ENCODE measurements at places on chromosomes 13 and 19.

DNA sequence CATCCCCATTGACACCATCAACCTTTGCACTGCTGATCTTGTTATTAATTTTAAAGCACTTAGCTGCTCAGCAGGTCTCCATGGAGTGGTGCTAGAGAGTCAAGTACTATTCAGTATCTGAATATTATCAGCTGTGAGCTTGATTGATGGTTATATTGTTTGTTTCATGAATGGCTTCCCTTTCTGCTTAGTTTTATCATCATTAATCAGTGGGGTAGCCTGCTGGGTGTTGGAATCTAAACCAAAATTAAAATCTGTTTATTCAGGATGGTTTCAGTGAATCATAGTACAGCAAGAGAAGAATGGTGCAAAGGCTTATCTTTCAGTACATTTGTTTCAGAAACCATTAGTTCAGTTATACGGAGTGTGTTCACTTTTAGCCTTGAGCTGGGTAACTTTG lies 42.5 kb upstream of the SCEL start:
- no peak for DNase-seq

DNA sequence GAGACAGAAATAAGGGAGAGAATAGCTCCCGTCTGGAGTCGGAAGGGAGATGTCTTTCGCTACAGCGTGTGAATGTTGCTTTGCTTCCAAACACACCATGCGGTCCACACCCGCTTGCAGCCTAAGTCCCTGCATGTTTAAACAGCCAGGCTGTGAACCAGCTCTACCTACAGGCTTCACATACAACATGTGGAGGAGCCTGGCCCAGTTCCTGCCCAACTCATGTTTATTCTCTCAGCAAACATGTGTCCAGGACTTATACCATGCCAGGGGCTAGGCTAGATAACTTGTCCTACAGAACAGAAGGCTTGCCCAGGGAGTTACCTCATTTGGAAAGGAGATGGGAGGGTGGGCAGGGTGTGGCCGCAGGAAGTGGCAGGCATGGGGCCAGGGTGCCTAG lies 181.5 kb downstream of the FOXO1 start:
- DNase-seq = peak; percentile 38

DNA sequence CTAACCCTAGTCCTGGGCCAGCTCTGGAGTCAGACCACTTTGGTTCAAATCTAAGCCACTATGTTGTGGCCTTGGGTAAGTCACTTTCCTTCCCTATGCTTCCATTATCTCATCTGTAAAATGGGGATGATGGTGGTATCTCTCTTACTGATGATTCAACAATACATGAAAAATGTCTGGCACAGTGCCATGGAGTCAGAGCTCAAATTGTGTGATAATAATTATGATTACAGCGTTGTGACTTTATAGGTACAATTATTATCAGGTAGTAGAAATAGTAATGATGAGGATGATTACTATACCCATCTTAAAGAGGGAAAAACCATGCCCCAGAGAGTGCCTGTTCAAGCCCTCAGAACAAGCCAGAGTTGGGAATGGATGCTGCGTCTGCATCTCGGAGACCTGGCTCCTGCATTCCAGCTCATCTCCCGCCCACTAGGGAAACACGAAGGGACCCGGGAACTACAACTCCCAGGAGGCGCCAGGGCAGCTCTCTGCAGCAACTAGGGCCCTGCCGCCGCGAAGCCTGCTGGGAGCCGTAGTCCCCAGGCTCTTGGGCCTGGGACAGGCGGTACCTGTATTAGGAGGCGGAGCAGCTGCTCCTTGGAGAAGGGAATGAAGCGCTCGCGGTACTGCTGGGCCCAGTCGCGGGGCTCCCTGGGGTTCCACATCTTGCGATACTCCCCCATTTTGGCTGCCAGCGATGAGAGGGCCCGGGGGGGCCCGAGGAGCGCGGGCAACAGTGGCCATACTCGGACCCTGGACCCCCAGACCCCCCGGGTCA lies 832 bp downstream of the TMEM143 start:
- DNase-seq = peak; percentile 86

GRCh38 chr19:4447327-4448146 lies 10.1 kb downstream of the UBXN6 start:
- no peak for DNase-seq

DNA sequence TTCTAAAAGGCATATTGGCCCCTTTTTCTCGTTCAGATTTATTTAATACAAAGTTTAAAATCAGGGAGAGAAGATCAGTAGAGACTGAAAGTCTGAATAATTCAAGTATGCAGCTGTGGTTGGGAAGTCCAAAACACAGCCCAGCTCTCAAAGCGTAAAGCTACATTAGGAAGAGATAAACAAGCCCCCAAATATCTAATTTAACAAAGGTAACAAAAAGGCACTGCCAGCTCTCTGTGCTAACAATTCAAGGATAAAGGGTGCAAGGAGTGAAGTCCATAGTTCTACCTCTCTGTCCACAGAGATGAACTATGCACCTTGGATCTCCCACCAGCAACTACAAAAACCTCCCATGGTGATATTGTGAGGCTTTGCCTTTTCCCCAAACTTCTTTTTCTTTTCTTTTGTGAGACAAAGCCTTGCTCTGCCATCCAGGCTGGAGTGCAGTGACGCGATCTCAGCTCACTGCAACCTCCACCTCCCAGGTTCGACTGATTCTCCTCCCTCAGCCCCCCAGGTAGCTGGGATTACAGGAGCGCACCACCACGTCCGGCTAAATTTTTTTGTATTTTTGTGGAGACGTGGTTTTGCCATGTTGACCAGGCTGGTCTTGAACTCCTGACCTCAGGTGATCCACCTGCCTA lies 104.4 kb downstream of the LHFPL6 start:
- DNase-seq = no peak

DNA sequence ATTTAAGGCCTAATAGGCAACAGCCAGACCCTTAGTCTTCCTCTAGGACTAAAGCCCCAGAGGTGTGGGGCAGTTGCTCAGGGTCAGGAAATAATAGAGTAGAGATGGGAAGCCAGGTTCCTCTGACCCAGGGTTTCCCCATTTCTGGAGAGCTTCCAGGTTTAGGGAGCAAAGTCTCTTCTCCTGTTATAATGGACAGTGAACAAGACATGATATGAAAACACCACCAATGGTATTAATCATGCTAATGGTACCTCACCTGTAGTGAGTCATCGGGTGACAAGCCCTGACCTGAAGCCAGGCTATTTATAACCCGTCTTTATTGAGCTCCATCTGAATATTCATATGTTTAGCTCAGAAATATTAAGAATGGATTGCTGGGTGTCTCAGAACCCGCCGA lies 24.6 kb downstream of the BICRA start:
- DNase-seq = no peak

DNA sequence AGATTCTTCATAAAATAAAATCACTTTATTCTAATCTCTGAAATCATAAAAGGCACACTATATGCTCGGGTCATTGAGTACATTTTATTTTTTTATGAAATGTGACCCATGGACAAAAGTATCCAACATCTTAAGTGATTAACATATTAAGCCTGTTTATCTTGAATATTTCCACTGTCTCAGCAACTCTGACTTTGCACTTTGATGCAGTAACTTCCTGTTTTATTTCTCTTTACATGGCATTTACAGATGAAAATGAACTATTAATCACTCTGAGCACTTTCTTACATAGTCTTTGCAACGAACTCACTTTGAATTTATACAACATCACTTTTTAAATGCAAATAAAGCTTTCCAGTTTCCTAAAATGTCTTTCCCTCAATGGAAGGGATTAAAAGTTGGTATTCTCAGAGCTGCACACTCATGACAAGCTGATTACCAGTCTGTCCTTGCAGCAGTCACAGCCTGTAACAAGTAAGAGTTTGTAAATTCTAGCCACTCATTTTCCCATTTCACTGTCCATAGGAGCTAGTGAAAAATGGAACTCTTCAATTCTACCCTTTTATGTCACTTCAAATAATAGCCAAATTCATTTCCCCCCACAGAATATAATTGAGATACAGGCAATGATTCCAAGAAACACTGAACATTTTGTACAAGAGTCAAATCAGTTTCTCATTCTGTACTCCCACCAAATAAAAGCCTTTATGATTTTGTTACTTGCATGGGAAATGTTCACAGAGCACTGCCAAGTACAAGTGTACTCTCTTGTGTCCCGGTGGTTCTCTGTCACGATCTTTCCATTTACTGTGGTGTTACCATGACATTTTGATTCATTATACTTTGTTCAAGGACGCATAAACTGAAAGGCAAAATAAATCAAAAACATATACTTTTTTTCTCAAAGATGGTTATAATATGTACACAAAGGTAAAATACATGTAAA lies 1968.9 kb downstream of the PCDH9 start:
- DNase-seq = no peak

All from activated naive CD8-positive, alpha-beta T cell treated with anti-CD3 and anti-CD28 coated beads, Interleukin-2, amount 10 ng/mL, durations not matched to agents 7 days and 5 days (primary cell).